ENCODE measurements at places on chromosomes 16 and 17.

DNA sequence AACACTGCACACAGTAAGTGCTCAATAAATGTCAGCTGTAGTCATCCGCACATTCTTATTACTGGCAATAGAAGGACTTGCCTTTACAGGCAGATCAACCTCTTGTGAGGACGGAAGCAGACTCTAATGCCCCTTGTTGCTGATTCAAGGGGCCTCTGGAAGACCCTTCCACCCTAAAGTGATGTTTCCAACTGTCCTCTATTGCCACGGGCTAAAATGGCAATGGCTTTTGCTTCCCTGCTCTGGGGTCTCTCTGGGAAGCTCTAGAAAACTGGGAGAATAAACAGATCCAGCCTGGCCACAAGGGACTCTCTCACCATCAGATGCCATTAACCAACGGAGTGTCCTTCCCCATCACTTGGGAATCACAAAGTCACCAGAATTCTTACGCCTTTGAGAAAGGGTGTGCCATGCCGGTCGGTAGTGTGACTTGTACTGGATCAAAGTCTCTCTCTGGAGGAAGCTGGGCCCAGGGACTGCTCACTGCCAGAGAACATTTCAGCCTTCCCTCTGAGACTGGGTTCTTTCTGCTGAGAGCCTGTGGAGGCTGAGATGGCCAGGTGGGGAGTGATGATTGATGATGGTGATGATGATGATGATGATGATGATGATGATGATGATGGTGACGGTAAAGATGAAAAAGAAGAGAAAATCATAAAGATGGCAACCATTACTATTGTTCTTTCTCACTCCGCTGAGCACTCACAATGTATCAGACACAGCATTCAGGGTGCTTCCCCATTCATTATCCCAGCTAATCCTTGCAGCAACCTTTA is 146.8 kb downstream of the CYLD start:
- DNase-seq: no peak

DNA sequence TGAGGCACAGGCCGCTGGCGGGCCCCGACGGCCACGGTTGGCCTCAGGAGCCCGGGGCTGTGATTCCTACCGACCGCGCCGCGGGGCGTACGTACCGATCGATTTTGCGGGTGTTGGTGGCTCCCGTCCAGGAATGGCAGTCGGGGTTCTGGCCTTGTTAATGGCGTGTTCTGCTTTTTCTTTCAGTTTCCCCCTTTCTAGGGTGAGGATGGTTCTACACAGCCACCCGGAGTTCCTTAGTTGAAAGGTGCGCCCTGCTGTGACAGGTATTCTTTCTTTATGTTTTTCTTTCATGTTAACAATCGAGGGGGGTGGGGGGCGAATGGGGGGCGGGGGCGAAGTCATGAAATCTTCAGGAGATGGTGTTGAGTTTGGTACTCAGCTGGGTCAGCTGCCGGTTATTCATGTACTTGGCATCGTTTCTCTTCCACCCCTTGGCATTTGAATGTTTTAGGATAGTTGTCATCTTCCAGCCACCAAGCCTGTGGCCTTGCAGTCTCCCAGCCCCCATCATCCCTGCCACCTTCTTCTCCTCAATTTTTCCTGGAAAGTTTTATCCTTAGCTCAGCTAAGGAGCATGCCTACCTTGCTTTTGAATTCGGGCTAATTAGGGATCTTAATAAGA is 802 bp downstream of the CYLD start:
- peak; percentile 58 for DNase-seq

GRCh38 chr17:80028030-80028429 is 7.6 kb downstream of the TBC1D16 start:
- DNase-seq: no peak

DNA sequence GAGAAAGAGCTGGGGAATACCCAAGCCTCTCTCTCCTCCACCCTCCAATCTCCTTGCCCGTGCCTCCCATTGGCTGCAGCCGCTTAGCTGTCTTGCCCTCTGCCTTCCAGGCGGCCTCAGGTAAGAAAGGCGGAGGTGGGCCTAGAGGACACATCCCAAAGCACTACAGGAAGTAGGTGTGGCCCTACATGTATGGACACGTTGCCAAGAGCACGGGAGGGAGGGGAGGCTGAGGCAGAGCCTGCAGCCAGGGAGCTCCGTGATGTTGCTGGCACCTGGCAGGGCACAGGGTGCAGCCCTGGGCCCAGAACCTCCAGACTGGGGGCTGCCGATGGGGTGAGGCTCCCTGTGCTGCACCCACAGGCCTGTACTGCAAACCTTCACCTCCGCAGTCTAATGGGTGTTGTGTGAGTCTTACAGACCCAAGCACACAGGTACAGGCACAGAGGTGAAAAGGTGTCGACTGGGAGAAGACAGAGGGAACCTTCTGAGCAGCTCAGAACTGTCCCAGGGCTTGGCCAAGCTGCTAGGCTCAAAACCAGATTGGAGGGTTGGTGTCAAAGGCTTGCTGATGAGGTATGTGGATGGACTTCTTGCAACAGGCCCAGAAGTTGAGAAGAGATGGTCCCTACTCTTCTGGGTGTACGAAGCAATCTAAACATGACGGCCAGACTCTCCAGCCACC is 23.5 kb upstream of the FOXK2 start:
- DNase-seq: no peak

GRCh38 chr17:1192911-1193699 is 13.3 kb upstream of the ABR start:
- DNase-seq: no peak

- DNase-seq: no peak
Measured at GRCh38 chr17:68981288-68981687, 26.1 kb upstream of the ABCA8 start.

DNA sequence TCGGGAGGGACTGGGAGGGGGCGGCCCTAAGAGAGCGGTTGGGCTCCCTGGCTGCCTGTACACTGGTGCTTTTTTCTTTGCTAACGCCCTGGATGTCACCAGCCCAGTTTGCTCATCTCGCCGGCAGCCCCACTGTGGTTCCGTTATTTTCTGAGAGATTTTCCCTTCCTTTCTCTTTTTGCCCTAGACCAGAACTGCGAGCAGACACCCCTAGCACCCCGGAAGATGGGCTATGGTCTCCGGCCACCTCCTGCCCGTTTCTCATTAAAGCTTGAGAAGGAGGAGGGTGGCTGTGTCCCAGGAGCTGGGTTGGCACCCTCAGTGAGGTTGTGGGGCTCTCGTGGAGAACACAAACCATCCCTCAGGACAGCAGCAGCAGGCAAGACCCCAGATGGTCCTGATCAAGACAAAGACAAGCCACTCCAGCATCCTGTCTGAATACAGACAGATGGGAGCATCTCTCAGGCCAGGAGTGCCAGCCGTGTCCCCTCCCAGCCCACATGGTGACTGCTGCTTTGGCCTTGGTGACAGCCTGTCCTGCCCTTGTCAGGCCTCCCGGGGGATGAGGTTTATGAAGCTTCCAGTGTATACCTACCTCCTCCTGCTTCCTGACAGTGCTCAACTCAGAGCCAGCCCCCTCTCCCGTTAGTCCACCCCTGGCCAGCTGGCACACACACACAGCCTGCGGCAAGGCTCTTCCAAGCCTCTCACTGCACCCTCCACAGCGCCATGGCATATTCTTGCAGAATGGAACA is 77.2 kb downstream of the KCNJ12 start:
- DNase-seq: no peak

DNA sequence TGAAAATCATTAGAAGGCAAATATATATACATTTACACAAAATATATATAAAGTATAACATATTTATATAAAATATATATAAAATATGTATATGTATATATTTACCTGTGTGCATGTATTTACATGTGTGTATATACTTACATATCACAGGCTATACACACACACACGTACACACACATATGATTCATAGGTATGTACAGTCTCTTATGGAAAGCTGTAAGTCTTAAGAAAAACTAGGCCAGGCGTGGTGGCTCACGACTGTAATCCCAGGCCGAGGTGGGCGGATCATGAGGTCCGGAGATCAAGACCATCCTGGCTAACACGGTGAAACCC is 14.7 kb downstream of the TOM1L2 start:
- no peak for DNase-seq

- no peak for DNase-seq
Measured at GRCh38 chr16:1206326-1206725, 18.7 kb downstream of the TPSG1 start.

GRCh38 chr17:65093930-65094329 is 37.4 kb upstream of the GNA13 start:
- DNase-seq: no peak

- DNase-seq: no peak
Measured at GRCh38 chr17:11916091-11916490, 81.2 kb downstream of the ZNF18 start.

- DNase-seq: no peak
Measured at GRCh38 chr17:6159541-6160231, 89.5 kb downstream of the WSCD1 start.

- DNase-seq: no peak
Measured at GRCh38 chr16:67128887-67129286, 19.1 kb downstream of the PHAF1 start.

DNA sequence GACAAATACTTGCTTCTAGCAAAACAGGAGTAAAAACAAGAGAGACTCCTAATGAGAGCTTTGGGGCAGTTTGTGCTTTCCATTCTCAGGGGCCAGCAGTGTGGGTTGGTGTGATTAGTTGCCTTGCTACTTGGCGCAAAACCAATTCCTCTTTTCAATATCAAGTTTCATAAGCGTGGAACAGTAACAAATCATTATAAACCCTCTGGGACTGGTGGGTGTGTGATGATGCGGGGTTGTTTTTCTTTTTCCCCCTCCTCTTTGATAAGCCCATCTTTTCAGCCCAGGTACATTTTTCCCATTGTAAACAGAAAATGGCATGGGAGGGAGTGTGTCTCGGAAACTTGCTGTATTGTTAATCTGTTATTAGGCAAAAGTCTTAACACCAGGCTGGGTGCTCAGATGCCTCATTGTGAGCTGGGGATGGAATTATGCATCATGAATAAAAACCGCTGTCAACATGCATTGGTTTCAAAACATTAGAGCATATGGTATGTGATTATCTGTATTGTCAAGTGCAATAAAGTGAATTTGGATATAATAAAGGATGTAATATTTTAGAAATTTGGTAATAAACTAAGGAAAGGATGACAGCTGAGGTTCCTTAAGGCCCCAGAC is 166.4 kb downstream of the CCDC182 start:
- DNase-seq: no peak

DNA sequence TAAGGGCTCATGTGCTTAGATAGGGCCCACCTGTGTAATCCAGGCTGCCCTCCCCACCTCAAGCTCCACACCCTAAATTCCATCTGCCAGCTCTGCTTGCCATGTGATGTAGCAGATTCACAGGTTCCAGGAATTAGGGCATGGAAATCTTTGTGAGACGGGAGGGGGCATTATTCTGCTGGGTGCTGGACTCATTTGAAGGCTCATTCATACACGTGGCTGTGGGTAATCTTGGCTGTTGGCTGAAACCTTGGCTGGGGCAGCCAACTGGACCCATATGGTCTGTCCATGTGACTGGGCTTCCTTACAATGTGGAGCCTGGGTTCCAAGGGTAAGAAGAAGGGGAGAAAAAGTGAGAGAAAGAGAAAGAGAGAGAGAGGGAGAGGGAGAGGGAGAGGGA is 115.1 kb downstream of the CYLD start:
- DNase-seq: no peak

DNA sequence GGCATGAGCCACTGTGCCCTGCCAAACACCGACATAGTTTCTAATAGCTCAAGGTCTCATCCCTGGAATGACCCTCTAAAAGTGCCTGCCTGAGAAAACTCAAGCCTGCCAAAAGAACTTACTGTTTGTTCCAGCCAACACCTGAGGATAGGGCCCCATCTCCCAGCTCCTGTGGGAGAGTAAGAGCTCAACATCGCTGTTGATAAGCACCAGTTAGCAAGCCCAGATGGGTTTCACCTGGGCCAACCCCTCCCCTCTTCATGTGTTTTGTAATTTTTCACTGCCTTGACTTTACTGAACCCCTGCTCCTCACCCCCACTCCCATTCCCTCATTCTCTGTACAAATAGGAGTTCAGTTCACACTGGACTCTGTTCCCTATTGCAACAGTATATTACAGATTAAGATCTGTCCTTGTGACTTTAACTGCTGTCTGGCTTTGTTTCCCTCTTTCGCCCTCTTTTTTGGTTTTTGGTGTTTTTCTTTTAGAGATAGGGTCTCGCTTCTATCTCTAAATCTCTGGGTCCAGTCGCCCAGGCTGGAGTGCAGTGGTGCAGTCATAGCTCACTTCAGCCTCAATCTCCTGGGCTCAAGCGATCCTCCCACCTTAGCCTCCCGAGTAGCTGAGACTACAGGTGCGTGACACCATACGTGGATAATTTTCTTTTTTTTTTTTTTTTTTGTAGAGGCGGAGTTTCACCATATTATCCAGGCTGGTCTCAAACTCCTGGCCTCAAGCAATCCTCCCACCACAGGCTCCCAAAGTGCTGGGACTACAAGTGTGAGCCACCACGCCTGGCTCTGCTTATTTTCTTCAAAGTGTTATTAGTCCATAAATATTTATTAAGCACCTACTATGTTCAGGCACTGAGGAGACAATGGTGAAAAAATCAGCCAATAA is 12.3 kb downstream of the NUPR1 start:
- no peak for DNase-seq

DNA sequence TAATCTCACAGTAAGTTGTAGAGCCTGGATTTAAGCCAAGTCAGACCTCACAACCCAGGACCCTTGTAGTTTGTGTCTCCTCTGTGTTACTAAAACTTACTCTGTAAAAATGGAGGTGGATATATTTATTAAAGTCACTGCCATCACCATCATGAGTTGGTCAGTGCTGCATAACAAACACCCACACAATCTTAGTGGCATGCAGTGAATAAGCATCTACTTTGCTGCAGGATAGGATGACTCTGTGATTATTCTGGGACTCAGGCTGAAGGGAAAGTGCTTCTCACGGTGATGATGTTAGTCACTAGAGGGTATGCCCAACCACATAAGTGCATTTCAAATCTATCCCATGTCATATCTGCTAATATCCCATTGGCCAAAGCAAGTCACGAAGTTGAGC is 398.7 kb downstream of the XYLT1 start:
- no peak for DNase-seq

- DNase-seq: peak; percentile 86
Measured at GRCh38 chr17:19507775-19508576, 25.7 kb upstream of the SLC47A1 start.

DNA sequence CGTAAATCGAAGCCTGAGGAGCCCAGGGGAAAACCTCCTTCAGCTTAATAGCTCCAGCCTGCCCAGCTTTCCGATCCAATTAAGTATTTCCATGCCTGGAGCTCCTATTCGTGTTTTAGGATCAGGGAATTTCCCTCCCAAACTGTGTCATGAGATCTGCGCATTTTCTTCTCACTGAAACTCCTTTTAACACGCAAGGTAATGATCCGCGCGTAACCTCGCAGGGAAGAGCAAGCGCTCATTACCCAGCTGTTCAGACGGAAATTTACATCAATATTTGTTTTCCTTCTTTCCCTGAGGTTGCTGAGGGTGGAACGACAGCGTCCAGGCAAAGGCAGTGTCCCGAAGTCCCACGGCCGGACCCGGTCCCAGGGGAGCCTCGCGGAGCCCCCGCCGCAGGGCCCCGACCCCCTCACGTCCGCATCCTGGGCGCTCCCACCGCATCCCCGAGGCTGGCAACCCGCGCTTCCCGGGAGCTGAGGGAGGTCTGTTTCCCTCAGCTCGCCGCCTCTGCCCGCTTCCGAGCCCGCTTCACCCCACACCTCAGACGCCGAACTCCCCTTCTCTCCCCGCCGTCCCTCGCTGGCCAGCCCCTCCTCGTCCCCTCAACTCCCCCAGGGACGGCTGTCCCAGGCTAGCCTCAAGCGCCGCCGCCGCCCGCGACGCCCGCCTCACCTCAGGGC is 415 bp downstream of the ABCA5 start:
- DNase-seq: peak; percentile 30

- no peak for DNase-seq
Measured at GRCh38 chr17:66076546-66077190, 115.3 kb downstream of the CEP112 start.
